Hematopoietic multipotent progenitor cell (in vitro differentiated cells): ENCODE measurements at places on chromosomes 6 and 20.
A peak's percentile ranks its signal among the peaks of the same experiment; 100 is the strongest.

DNA sequence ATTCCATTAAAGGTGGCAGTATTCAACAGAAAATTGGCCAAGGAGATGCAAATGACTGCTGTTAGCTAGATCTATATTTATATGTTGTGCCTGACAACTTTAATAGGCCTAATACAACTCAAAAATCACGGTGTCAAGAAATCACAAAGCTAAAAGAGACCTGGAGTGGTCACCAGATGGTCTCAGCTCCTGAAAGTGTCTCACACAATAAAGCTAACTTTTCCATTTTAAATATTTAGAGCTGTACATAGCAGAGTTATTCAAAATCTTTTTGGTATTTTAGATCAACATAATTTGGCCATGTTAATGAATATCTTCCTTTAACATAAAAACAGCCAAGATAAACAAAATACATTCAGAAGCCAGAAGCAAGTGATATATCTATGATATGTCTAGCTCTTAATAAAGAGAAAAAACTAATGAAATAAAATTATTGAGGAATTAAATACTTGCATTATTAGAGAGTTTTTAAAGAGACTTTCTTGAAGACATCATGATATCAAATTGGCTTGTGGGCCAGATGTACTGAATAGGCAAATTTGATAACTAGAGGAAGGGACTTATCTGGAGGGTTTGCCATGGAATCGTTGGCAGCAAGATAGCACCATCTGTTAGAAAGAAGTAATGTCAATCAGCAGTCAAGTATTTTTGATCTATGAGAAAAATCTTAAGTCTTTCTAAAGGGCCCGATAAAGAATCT, 84.9 kb upstream of the SCAF8 start:
- DNase-seq, result no peak

DNA sequence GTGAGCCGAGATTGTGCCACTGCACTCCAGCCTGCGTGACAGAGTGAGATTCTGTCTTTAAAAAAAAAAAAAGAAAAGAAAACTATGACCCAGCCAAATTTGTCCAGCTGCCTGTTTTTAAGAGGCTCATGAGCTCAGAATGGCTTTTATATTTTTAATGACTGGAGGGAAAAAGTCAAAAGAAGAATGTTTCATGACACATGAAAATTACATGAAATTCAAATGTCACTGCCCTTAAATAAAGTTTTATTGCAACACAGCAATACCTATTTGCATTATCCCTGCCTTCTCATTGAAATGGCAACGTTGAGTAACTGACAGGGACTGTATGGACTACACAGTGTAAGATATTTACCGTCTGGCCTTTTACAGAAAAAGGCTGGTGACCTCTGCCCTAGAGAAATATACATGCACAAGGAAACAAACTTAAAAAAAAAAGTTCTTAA, 11.4 kb downstream of the SENP6 start:
- no peak for DNase-seq

DNA sequence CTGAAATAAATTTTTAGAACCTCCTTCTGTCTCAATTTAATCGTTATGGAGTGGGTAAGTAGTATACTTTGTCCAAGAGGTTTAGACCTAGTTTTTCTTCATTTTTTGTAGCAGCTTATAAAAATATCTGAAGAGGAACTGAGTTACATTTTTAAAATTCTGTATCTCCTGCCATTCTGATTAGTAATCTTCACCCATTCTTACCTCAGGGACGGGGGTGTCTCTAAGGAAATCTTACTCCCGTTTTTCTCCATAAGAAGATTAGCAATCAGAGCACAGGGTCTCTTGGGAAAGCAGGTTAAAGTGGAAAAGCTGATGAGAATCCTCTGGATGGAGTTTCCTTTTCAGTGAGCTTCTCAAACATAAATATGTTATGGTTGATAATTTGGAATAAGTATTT, 259.3 kb upstream of the FAM83B start:
- DNase-seq, result no peak

GRCh38 chr6:116111552-116112528, 11.2 kb downstream of the NT5DC1 start:
- DNase-seq, result no peak

DNA sequence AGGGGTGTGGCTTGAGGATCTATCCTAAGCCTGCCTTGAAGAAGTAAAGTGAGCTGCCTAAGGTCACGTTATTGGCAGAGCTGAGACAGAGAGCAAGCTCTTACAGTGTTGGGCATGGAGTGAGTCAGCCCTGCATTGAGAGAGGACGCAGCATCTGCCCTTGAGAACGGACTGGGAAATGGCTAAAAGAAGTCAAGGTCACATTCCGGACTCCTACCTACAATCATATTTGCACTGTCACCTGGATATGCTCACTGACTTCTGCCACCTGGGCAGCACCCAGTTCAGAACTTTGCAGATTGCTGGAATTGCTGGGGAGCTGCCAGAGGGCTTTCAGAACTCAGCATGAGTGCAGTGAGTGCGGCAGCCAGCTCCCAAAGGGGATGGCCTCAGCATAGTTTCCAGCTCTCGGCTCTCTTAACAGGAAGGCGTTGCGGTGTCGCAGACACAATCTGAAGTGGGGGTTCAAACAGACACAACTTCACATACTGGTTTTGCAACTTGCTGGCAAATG, 199.3 kb upstream of the SGK1 start:
- no peak for DNase-seq

DNA sequence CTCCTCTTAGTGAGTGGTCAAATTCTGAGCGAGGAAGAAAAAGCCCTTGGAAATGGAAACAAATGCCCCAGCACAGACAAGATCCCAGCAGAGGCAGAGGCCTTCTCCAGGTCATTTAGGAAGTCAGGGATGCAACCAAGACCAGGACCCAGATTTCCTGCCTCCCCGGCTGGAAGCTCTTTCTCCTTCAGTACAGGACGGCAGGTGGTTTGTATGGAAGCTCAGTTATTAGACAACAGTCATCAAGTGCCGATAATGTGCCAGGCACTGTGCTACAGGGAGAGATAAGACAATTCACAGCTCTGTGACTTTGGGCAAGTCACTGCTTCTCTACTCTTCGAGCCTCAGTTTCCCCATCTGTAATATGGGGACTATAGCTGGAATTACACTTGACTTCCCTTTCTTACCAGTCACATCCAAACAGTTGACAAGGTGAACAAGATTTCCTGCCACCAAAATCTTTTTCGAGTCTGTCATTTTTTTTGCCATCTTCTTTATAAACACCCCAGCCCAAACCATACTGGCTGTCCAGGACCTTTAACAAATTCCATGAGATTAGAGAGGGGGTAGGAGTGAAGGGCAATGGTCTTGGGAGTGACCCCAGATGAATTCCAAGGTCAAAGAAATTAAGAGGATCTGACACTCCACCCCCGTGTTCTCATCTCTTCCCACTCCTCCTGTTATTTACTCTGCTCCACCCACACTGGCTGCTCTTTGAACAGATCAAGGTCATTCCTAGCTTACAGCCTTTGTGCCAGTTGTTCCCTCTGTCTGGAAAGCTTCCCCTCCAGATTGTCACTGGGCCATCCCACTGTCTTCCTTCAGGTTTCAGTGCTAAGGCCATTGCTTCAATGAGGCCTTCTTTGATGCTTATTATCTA, 6.0 kb downstream of the MMP9 start:
- no peak for DNase-seq

DNA sequence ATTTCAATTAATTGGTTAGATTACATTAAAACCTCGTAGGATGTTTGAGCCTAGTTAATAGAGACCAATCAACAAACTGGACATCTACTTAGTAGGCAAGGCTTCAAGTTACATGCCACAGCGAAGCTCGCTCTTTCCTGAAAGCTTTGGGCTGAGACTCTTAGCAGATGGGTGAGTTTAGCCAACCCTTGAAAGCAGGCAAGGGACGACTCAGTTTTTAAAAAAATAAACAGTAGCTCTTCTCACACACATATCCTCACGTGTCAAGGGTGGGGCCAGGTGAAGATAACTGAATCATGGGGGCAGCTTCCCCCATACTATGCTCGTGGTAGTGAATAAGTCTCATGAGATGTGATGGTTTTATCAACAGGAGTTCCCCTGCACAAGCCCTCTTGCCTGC, 775 bp downstream of the MTFR2 start:
- no peak for DNase-seq

DNA sequence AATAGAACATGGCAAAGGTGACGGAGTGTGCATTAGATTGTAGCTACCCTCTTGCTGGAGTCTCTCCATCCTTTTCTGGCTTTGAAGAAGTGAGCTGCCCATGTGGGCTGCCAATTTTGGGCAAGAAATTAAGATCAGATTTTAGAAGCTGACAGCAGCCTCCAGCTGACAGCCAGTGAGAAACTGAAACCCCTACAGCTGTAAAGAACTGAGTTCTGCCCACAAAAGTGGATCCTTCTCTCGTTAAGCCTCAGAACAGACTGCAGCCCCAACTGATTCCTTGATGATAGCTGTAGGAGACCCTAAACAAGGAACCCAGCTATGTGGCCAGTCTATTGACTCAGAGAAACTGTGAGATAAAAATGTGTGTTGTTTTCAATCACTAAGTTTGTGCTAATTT, 134.1 kb downstream of the CD109 start:
- no peak for DNase-seq

GRCh38 chr6:6654599-6655575, 66.4 kb downstream of the LY86 start:
- DNase-seq, result peak; percentile 60

DNA sequence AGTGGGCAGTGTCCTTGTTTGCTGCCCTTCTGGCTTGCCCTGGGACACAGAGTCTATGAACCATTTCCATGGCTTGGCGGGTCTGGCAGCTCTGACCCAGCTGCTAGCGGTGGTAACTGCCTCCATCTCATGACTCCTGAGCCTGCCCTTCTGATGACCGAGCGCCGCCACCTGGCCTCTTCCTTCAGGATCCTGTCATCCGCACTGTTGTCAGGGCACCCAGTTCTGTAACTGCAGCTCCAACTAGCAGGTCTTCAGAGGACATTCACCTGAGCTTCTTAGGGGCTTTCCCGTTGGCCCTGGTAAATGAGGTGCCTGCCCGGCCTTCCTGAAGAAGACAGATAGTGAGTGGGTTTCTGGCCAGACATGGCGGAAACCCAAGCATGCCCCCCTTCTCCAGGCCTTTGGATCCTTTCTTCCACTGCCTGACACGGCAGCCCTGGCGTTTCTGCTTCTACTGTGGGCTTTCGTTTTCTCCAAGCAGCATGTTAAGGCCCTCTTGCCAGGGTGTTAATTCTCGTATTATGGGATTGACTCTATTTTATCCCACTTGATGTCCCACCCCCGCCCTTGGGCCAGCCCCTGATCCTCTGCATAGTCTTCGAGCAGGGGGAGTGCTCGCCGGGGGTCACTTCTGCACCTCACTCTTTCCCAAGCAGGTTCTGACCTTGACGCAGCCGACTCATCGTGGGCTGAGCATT, 24.7 kb downstream of the PACSIN1 start:
- no peak for DNase-seq

DNA sequence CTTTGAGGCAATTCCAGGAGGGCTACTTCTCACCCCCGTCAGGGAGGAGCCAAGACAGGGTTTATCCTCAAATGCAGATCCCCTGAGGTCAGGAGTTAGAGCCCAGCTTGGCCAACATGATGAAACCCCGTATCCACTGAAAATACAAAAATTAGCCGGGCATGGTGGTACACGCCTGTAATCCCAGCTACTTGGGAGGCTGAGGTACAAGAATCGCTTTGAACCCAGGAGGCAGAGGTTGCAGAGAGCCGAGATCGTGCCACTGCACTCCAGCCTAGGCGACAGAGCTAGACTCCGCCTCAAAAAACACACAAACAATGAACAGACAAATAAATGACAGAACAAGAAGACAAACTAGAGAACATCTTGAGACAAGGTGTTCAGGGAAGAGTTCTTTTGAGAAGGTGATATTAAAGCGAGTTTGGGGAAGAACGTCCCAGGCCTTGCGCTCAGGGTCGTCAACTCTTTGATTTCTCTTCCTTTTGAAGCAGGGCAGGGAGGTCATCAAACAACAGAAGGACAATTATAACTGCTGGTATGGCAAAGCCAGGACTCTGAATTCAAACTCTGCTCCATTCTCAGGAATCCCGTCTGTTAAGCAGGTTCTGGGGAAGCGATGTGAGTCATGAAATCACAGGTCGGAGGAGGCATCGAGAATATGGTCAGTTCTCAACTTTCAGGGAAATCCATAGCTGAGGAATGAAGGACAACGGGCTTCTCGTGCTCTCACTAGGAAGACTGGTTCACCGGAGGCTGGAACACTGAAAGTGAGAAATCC, 1.4 kb upstream of the RALY start:
- DNase-seq, result no peak

- no peak for DNase-seq
Measured at GRCh38 chr6:18395177-18395855, 8.2 kb downstream of the RNF144B start.

GRCh38 chr6:158756977-158757752, 62.0 kb downstream of the EZR start:
- no peak for DNase-seq

GRCh38 chr6:128491610-128492206, 28.7 kb downstream of the PTPRK start:
- peak; percentile 1 for DNase-seq

- DNase-seq, result no peak
Measured at GRCh38 chr6:29762051-29762450, 38.8 kb downstream of the HLA-F start.

DNA sequence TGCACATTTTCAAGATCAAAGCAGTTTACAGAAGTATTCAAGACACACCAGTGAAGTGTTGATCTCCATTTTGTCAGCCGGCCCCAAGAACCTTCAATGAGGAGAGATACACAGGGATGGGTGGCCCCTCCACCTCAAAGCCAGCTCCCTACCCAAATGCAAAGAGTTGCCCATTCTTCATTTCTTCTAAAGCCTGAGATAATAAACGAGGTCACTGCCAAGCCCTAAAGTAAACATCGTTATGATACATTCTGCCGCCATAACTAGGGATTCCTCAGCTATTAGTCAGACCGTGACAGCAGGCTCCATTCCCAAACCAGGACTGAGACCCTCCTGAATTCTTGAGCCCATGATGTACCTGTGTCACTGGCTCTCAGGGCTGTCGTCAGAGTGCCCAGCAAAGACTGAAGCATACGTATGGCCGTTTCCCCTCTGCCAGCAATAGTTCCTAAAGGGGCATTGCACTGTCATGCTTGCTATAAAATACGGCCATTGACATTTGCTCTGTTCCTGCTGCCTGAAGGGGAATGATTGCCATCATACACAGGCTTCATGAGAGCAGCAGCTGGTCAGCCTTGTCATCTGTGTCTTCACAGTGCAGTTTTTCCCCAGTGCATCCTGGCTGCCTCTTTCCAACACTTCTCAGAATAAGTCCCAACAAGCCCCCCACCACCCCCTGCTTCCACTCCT, 41.7 kb downstream of the ISM1 start:
- no peak for DNase-seq

GRCh38 chr6:148423133-148423532, 80.5 kb downstream of the SASH1 start:
- no peak for DNase-seq

DNA sequence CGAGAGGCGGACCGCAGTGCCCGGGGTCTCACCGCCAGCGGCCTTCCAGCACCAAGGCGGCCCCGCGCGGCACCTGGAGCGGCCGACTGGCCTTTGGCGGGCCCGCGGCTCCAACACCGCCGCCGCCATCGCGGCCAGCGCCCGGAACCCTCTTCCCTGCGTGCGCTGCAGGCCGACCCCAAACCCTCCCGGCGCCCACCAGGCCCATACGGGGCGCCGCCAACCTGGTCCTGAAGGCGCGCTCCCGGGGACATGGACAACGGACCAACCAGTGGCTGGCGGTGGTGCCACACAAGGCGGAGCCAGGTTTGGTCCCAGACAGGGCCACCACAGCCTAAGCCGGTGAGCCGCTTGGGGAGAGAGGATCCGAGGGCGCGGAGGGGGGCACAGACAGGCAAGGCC, 1514.8 kb upstream of the DEFB115 start:
- no peak for DNase-seq

- DNase-seq, result no peak
Measured at GRCh38 chr20:1566701-1567100, 9.2 kb upstream of the SIRPD start.
